ENCODE measurements at places on chromosomes 12 and 14. TPM values are rescaled to one million over a fixed set of nuclear protein-coding genes. Genes with fewer than 3 reads are reported as not detected.

The AMHR2 gene
- total RNA-seq = 1.2 TPM

The OAS3 gene
- 20.1 TPM for total RNA-seq

The POMT2 gene
- 33.1 TPM for total RNA-seq

The KRT77 gene
- total RNA-seq = 2.5 TPM

The ACOT6 gene
- not detected for total RNA-seq

The PDZRN4 gene
- 24.8 TPM for total RNA-seq

The AICDA gene
- total RNA-seq = not detected

The SMOC1 gene
- total RNA-seq = 9.8 TPM

Measured in vagina (tissue), 2 donors.